Right lobe of liver (tissue), 6 donors: ENCODE measurements at places on chromosomes 16 and 17. TPM values are rescaled to one million over a fixed set of nuclear protein-coding genes. Genes with fewer than 3 reads are reported as not detected.

Gene NPIPB9
- 3.4 TPM for total RNA-seq

DNA sequence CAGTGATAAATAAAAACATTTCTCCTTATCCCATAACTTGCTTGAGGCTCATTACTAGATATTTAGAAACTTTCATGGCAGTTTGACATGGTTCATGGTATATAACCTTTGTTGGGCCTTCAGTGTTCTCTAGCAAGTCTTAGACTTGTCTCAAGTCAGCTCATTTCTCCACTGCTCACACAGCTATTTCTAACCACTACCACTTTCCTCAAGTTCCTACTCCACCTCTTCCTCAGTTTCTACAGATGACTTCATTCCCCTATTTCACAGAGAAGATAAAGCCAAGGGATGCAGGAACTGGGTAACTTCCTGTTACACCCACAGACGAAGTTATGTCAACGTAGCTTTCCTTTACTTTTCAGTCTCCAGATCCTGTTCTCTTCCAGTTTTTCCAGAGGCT, 23.2 kb downstream of the NLK start:
- H3K27me3 ChIP-seq = no peaks in the 10 kb centered on the region
- no peaks in the 10 kb centered on the region for H3K36me3 ChIP-seq
- no peak overlapping the region for H3K27ac ChIP-seq
- H3K4me1 ChIP-seq = no peaks in the 10 kb centered on the region
- no peak overlapping the region for H3K4me3 ChIP-seq

GRCh38 chr17:44004077-44004760, at the start of gene NAGS:
Gene NAGS (plus strand): TSS chr17:44004622. CDS start chr17:44004664, 42 bp downstream.
- no peaks in the 10 kb centered on the region for H3K27me3 ChIP-seq
- H3K4me1 ChIP-seq = peaks cover 60% of the 10 kb centered on the region
- H3K27ac ChIP-seq = peak within 1 kb of the TSS; percentile 95
- peak within 1 kb of the TSS; percentile 53 for H3K4me3 ChIP-seq
- peak; percentile 96 for DNase-seq

Gene ALKBH5
- 68.4 TPM for total RNA-seq

- no peak overlapping the region for H3K27ac ChIP-seq
- peaks cover 2% of the 10 kb centered on the region for H3K36me3 ChIP-seq
- H3K4me3 ChIP-seq = no peak overlapping the region
- H3K27me3 ChIP-seq = no peaks in the 10 kb centered on the region
Observed at GRCh38 chr16:10957771-10958482, 13.6 kb downstream of the CLEC16A start.

DNA sequence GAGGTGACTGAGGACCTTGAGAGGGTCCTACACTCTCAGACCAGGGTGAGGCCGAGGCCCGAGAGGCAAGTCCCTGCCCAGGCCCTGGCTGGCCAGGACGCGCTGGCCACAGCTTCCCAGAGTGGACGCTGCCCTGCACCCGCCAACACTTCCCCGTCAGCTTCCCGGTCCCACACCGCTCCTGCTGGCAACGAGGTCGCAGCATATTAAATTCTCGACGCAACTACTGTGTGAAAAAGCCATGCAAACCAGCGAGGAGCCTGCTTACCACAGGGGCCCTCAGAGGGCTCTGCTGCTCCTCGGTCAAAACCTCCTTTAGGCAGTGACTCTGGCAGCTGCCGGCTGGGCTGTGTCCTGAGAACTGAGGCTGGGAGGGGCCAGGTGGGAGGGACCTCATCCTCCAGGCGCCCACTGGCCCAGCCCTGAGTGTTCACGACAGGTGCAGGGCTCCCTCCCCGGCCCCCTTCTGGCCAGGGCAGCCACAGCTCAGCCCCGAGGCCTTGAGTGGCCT, 2.1 kb upstream of the TEX19 start:
- DNase-seq = no peak
- no peaks in the 10 kb centered on the region for H3K27me3 ChIP-seq
- H3K27ac ChIP-seq = no peak overlapping the region
- H3K36me3 ChIP-seq = no peaks in the 10 kb centered on the region
- no peaks in the 10 kb centered on the region for H3K4me1 ChIP-seq
- H3K4me3 ChIP-seq = no peak overlapping the region

Gene HEXD
- total RNA-seq = 9.6 TPM

Gene SPNS3
- not detected for total RNA-seq

DNA sequence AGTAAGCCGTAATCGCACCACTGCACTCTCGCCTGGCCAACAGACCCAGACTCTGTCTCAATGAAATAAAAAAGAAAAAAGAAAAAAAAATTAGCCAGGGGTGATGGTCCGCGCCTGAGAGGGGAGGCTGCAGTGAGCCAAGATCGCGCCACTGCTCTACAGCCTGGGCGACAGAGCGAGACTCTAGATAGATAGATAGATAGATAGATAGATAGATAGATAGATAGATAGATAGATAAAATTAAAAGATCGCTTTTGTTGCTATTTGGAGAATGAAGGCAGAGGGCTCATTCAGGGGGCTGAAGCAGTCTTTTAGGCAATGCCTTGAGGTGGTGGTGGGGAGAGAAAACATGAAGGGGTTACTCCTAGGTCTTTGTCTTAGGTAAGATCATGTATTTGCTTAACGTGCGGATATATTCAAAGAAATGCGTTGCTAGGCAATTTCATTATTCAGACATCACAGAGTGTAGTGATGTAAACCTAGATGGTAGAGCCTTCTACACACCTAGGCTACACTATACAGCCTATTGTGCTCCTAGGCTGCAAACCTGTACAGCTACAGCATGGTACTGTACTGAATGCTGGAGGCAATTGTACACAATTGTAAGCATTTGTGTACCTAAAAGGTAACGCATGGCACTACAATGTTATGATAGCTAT, 4.3 kb upstream of the HES7 start:
- no peaks in the 10 kb centered on the region for H3K36me3 ChIP-seq
- no peak for DNase-seq
- H3K4me1 ChIP-seq = peaks cover 2% of the 10 kb centered on the region
- no peak overlapping the region for H3K27ac ChIP-seq
- peaks cover 21% of the 10 kb centered on the region for H3K27me3 ChIP-seq
- H3K4me3 ChIP-seq = no peak overlapping the region

Gene KCNH6
- not detected for total RNA-seq

Gene ZNF423
- 0.86 TPM for total RNA-seq

- H3K4me1 ChIP-seq = no peaks in the 10 kb centered on the region
- no peak overlapping the region for H3K27ac ChIP-seq
- H3K36me3 ChIP-seq = no peaks in the 10 kb centered on the region
- no peaks in the 10 kb centered on the region for H3K27me3 ChIP-seq
- H3K4me3 ChIP-seq = no peak overlapping the region
Observed at GRCh38 chr17:7029659-7030058, 6.2 kb upstream of the SLC16A13 start.

- DNase-seq = no peak
- H3K27ac ChIP-seq = no peak overlapping the region
- H3K4me1 ChIP-seq = no peaks in the 10 kb centered on the region
- no peak overlapping the region for H3K4me3 ChIP-seq
- no peaks in the 10 kb centered on the region for H3K27me3 ChIP-seq
Observed at GRCh38 chr17:57136355-57136754, 51.3 kb downstream of the AKAP1 start.
